Activated CD4-positive, alpha-beta T cell treated with anti-CD3 and anti-CD28 coated beads for 1 hour (primary cell): ENCODE measurements at places on chromosomes 11 and 22.

DNA sequence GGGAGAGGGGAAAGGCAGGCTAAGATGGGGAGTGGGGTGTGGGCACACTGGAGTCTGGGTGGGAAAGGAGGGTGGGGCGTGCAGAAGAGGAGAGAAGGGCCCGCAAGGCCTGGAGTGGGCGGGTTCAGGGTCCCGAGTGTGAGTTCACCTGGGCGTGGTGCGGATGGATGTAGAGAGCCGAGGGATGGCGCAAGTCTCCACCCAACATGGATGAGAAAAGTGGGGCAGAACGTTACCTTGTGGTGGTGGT, 364 bp upstream of the ABCC8 start:
- no peak for DNase-seq

DNA sequence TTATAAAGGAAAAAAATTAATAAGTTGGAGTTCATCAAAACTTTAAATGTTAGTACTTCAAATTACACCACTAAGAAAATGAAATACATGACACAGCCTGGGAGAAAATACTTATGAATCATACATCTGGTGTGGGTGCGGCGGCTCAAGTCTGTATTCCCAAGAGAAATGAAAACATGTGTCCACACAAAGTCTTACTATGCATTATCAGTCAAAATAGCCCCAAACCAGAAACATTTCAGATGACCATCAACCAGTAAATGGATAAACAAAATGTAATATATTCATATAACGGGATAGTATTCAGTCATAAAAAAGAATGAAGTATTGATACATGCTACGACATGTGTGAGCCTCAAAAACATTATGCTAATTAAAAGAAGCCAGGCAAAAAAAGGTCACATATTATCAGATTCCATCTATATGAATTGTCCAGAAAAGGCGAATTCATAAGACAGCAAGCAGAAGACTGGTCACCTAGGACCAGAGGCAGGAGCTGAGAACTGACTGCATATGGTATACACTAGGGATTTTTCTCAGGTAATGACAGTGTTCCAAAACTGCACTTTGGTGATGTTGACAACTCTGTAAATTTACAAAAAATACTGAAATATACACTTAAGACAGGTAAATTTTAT, 5.3 kb upstream of the AKIP1 start:
- no peak for DNase-seq

- no peak for DNase-seq
Measured at GRCh38 chr22:29266564-29267461, 968 bp downstream of the RHBDD3 start.

DNA sequence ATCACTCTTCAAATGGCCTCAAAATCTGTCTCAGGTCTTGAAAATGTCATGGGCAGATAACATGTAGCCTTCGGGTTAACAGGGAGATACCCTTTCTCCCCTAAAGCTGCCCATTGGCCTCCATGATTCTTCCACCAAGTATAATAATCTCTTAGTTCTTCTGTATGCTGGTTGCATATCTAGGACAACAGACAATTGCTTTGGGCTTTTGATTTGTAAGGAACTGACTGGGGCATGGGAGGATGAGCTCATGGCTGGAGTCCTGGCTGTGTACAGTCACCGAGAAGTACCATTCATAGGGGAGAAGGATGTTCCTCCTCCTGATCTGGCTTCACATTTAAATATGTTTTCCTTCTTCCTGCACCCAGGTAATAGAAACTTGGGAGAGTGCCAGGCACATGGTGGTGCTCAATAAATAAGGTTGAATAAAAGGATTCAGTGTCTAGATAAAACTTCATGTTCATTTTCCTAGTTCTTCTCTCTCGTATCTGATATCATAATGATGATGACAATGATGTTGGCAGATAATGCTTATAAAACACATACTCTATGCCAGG, 2.8 kb upstream of the AMPD3 start:
- no peak for DNase-seq

GRCh38 chr11:116651098-116651736, 121.6 kb downstream of the BUD13 start:
- no peak for DNase-seq

DNA sequence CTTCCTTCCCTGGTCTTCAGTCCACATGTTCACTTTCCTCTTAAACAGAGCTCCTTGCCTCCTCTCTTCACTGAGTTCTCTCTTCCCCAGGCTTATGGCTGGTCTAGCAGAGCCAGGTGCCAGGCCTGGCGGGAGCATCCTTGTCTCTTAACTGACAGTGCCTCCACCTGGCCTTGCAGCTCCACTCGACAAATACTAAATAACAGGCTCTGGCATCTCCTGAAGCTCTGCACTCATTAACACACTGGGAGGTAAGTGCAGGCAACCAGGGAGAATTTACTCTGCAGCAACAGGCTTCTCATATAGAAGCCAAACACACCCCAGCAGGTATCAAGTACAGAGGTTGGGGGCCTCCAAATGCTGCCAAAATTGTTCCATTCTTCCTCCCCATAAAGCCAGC, 438.1 kb downstream of the SOX6 start:
- DNase-seq, result no peak

GRCh38 chr11:42006766-42007165, 547.3 kb upstream of the LRRC4C start:
- DNase-seq, result no peak

DNA sequence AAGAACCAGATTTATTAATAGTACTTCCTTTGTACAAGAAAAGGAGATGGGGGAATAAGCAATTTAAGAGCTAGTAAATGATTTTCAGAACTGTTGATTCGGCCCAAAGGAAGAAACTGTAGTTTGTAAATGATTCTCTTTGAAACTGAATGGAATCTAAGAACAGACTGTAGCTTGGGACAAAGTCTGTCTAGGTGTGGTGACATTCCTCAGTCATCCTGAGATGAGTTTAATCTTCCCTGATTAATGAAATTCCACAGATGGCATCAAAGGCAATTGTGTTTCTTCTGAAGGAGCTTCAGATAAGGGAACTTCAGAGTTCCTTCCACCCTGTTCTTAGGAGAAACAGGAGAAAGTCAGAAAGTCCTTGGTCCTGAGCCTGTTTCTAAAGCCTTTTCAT, 2095.9 kb downstream of the LRRC4C start:
- no peak for DNase-seq

DNA sequence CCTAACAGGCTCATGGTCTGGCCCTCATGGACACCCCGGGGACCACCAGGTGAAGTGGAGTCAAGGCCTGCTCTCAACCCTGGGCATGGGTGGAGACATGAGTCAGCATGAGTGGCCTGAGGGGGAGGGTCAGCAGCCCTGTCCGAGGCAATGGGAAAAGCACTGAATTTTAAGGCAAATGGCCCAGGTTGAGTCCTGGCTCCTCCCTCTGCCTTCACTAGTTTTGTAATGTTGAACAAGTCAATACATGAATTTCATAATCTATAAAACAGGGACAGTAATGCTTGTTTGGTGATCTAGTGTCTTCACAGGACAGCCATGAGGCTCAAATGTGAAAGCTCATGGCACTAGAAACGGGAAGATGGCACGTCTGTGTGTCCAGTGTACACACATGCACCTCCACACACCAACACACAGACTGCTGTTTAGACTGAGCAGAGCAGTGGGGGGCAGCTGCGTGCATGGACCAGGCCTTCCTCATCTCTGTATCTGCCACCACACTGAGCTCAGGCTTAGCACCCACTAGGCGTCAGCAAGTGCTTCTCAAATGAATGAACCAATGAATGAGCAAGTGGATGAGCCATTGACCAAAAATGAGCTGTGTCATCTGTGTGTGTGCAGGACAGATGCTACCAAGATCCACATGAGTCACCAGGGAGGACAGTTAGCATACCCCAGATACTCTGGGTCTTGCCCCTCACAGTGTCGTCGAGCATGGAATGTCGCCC, 63.4 kb downstream of the NRXN2 start:
- DNase-seq, result no peak

DNA sequence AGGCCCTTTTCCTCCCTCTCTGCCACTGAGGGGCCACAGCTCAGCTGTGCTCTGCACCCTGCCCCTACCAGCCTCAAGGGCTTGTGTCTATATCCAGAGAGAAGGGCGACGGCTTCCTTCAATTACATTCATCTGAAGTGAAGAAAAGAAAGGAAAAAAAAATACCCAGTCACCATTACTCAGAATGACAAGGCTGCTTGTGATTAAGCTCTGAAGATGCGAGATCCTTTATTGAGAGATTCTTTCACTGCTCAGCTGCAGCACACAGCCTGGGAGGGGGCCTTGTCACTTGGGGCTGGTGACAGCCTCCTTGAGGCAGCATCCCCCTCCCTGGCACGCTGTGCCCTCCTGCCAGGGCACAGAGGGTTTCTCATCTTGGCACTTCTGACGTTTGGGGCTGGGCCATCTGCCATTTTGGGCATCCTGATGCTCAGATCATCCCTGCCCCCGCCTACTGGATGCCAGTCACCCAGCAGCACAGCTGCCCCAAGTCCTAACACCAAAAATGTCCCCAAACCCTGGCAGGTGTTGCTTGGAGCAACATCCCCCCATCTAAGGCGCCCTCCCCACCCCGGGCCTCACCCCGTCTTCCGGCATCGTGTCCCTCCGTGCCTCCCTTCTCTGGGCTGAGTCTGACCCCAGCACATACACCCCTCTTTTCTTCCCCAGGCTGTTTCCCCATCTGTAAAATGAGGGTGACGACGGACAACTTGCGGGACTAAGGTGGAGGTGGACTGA, 1394.7 kb downstream of the BRD1 start:
- no peak for DNase-seq

DNA sequence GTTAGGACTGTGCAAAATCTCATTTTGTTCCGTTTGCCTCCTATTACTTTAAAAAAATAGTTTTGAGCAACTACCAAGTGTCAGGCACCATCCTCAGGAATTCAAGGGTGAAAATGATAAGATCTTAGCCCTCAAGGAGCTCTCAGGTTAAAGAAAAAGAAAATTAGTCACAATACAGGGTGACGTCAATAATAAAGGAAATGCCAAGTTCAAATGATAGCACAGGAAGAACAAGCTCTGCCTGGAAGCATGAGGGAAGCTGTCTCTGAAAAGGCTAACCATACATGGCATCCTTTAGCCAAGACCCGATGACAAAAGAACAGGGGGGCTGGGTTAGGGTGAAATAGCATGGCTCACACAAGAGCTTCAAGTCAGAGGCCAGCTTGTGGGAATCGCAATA, 11.1 kb upstream of the MPZL2 start:
- DNase-seq, result no peak

- no peak for DNase-seq
Measured at GRCh38 chr11:123148965-123149364, 46.1 kb downstream of the CLMP start.

DNA sequence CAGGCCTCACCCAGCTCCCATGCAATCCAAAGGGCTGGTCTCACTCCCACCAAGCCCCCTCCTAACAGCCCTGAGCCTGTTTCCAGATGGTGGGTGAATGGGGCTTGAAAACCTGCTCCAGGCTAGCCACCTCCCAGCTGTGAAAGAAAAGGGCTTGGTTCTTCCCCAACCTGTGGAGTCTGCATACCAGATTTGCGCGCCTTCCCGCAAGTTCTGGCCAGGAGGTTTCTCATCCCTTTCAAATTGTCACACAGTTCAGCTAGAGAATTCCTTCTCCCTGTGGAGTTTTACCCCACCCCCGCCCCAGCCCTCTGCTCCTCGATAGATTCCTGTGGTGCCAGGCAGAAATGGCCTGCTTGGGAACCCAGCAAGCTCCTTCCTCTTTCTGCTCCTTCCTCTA, 734.6 kb upstream of the FAT3 start:
- DNase-seq, result no peak

DNA sequence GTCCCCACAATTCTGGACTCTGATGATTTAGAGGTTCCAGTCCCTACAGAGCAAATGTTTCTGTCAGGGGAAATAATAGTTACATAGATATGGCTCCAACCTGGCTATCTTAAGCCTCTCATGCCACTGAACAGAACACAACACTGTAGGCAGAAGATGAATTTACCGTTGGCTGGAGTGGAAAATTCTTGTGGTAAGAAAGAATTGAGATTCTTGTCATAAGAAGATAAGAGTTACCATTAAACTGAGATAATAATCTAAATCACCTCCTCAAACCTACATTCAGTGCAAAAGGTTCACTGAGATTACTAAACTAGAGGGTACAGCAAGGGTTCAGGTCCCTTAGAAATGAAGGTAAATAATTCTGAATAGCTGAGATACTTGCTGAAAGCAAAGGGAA, 10.1 kb upstream of the NAALAD2 start:
- no peak for DNase-seq

DNA sequence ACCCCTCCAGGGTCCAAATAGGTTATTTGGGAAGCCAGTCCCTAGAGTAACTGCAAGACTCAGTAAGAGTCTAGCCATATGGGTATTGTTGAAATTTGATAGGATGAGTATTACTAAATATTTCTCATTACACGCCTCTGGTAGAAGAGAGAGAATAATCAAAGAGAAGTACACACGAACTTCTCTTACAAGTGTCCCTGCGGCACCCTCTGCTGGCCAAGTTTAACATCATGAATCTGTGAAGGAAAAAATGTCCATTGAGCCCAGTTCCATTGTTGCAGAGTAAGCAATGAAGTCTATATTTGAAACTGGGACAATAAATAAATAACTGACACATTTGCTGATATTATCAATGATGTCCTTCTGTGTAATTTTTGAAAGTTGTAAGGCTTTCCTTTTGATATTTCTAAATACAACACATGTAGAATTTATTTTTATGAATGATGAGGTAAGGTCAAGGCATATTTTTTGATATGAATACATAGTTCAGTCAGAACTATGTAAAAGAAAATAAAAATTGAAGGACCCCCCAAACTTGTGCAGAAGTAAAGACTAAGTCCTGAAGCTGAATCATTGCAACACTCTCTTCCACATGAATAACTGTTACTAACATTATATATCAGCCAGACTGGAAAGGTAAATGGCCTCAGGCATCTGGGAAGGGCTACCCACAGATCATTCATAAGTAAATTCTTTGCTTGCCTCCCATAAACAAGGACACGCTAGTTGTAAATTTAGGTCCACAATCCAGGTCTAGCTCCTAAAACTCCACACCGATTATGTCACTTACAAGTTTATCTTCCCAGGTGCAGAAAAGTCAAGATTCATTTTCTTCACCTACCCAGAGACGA, 10.0 kb downstream of the OR51L1 start:
- no peak for DNase-seq

DNA sequence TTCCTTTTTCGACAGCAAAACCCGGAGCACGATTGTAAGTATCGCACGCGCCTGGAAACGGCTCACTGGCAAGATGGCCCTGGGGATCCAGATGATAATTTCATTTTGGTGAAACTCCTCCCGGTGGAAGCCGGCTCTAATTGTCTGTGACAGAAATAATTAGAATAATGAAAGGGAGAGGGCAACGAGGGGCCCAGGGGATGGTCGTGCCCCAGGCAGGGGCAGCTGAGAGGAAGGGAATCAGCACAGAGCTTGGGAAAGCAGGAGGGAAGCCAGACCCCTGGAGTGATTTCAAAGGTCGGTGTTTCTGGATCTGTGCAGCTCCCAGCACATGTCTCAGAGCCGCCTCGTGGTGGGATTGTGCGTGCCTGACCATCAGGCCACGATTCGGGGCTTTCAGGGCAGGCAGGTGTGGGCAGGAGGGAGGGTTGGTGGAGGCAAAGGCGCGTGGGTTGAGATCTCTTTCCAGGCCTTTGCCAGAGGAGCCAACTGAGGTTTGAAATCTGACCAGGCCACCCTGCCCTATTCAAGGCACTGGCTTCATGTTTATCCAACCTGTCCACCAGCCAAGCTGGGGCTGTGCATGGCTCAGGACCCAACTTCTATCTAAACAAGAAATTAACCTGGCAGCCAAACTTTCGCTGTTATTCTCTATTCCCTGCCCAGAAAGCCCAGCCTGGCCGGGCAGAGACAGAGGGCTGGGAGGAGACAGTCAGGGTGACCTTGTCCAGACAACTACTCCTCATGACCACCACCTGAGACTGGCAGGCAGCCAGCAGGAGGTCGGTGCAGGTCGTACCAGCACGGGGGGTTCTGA, 27.8 kb downstream of the ANO1 start:
- DNase-seq, result no peak
